D721Med (cell line): ENCODE measurements at places on chromosomes 4 and X.

GRCh38 chr4:105137121-105137875 is 9.4 kb upstream of the TET2 start:
- DNase-seq: no peak

DNA sequence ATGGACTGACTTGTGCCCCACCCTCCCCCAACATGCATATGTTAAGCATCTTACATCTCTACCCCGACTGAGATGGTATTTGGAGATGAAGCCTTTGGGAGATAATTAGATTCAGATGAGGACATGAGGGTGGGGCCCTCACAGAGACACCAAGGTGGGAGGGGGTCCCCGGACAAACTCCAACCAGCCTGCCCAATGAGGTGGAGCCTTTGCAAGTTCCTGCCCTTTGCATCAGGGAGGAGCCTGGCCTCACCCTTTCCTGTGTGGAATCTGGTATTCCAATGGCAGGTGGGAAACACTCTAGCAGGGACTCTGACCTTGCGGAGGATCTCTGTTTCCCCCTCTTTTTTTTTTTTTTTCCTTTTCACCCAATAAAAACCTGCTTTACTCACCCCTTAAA is 589.9 kb upstream of the BOD1L1 start:
- DNase-seq: no peak

- DNase-seq: no peak
Measured at GRCh38 chr4:170198747-170199146, 109.0 kb upstream of the AADAT start.

DNA sequence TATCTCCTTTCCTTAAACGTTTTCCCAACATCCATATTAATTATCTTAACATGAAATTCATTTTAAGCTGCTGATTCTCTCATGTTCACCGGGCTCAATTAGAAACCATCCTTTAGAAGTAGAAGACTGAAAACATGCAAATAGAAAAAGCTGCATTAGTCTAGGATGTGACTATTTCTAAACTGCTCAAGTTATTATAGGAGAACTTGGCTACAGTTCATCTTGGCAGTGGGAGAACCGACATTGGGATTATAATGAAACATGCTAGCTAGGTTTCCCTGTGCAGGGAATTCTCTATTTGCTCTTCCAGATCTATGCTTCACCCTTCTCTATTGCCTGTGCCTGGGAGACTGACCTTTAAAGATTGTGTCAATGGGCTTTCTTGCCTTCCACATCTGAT is 151.0 kb upstream of the PPARGC1A start:
- no peak for DNase-seq

DNA sequence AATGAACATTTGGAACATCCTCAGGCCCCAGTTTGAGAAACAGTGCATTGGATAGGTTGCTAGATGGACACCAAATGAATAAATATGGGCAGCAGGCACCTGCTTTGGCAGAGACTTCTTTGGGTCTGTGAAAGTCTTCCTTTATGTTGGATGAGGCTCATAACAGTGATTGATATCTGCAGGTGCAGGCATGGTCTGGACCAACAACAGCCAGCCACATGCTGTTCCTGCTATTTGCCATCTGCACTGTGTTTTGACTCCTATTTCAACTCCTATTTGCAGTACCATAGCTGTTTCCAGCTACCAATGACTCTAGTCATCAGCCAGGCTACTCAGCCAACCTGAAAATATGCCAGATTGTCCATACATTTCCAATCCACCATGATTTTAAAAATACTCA is 60.9 kb downstream of the ANAPC4 start:
- no peak for DNase-seq

DNA sequence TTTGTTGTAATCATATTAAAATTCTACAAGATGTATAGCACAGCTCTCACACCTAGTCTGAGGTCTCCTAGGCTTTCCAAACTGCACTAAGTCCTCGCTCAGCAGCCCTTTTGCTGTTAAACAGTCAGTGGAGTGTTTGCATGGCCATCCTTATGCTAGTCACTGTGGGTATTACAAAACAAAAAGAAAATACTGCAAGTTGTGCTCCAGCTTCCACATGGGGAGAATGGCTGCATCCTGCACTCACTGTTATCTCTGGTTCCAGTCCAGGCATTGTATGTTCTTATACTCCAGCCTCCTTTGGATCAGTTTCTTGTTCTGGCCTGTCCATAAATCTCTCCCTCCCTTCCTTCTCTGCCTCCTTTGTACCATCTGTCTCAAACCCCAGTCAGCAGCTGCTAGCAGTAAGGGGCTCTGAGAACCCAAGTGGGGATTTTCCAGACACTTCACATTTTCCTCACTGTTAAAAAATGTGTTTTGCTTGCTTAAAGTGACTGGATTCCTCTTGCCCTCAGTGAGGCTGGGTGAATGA is 38.5 kb upstream of the BMP15 start:
- DNase-seq: no peak

- DNase-seq: no peak
Measured at GRCh38 chr4:169229571-169230028, 41.2 kb downstream of the SH3RF1 start.

DNA sequence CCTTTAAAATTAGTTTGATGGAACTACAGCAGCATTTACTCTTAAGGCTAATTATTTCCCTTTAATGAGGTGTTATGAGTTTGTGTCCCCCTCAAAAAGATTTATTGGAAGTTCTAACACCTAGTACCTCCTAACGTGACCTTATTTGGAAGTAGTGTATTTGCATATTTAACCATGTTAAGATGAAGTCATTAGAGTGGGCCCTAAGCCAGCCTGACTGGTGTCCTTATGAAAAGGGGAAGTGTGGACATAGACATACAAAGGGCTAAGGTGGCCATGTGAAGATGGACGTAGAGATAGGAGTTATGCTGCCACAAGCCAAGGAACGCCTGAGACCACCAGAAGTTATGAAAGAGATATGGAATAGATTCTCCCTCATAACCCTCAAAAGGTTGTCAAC is 985.4 kb upstream of the INTU start:
- DNase-seq: no peak

DNA sequence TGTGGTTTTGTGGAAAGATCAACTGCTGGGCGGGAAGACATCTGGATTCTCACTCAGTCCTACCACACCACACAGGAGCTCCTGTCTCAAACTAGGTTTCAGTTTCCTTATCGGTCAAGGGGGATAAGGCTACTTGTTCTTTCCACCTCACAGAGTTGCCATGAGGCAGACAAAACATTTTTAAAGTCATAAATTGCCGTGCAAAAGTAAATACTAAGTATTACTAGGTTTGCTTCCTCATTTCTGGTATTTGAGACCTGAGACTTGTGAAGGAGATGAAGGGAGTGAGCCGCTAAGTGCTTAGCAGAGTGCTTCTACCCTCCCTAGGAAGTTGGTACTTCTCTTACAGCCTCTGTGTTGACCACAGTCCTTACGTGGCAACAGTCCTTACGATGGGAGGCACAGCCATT is 1.5 kb downstream of the LAP3 start:
- DNase-seq: no peak
